ENCODE measurements at places on chromosomes 5 and 9.

DNA sequence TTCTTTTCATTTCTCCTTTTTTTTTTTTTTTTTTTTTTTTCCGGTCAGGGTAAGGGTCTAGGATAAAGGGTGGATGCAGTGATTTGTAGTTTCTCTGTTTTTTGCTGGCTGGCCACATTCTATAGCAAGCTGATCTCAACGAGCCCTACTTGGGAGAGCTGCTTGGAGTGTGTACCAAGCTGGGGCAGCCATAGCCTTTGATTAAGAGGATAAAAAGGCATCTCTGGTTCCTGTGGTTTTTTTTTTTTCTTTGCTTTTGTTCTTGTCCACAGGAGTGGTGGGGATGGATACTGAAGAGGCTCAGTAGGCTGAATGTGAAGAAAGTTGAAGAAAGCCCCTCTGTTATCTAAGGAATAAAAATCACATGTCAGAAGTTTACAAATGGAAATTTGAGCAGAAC, 955.3 kb upstream of the WWC1 start:
- no peak for DNase-seq

DNA sequence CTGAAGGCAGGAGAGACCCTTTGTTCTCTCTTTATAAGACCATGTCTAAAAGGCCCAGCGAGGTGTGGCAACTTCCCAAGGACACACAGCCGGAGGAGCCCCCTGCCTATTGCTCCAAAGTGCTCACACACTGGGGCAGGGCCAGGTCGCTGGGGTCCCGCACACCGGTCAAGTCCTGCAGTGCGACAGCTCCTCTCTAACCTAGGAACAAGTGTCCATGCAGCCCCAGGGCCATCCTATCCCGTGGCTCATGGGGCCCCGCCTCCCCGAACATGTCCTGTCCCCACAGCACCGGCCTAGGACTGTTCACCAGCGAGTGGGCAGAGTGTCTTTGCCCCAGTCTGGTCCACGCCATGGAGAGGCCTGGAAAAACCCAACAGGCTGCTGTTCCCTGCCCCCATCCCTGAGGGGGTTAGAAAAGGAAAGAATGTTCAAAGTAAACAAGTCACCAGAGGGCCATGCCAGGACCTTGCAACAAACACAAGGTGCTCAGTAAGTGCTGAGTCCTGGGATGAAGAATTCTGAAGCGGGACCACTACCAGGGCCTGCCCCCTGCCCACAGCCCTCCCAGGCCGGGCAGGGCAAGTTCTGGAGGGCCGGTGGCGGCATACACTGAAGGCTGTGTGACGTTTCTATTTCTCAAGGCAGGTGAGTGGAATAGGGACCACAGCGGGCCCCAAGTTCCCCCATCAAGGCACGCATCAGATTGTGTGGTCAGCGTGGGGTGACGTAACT, 938 bp downstream of the NINJ1 start:
- DNase-seq, result peak; percentile 53

GRCh38 chr5:177328545-177329231, 17.0 kb upstream of the MXD3 start:
- no peak for DNase-seq

- DNase-seq, result no peak
These were observed 170.4 kb upstream of the TBCA start for GRCh38 chr5:77946381-77947040.

- peak; percentile 89 for DNase-seq
These were observed 17.1 kb downstream of the F2R start for GRCh38 chr5:76733049-76733417.

- DNase-seq, result no peak
These were observed 18.3 kb downstream of the MOCS2 start for GRCh38 chr5:53091289-53091688.

GRCh38 chr5:107875833-107876232, 205.1 kb upstream of the EFNA5 start:
- DNase-seq, result no peak

GRCh38 chr5:180605554-180606214, 14.4 kb upstream of the SCGB3A1 start:
- peak; percentile 53 for DNase-seq

DNA sequence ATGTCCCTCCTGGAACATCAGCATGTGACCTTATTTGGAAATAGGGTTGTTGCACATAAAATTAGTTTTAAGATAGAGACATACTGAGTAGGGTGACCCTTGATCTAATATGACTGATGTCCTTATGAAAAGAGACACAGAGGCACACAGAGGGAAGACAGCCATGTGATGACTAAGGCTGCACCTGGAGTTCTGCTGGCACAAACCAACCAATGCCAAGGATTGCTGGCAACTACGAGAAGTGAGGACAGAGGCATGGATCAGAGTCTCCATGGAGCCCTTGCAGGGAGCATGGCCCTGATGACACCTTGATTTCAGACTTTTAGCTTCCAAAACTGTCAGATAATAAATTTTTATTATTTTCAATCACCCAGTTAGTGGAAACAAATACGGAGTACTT, 101.9 kb downstream of the FBXL7 start:
- no peak for DNase-seq

DNA sequence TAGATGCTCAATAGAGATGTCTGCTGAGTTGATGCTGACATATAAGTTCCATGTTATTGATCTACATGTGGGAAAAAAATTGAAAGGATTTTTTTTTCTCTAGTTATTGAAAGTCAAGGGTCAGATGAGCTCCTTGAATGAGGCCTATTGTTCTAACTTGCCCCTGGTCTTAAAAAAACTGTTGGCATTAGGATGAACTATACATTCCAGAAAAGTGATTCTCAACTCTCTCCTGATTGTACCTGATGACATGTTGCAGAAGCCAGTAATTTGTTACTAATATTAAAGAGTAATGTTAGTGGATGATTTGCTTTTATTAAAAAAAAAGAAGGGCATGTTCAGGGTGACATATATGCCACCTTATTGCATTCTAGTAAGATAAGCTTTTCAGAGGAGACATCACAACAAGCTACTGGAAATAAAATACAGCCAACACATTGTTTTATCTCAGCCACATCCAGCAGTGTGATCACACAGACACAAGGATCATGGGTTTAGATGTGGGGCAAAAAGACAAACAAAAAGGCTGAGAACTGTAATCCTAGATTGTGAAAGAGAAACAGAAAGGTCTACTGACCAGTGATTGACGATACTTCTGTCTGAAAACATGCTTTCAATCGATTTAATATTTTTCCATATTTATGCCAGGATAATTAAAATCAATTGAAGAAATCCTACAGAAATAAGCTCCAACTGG, 1314.1 kb upstream of the C9orf72 start:
- no peak for DNase-seq

DNA sequence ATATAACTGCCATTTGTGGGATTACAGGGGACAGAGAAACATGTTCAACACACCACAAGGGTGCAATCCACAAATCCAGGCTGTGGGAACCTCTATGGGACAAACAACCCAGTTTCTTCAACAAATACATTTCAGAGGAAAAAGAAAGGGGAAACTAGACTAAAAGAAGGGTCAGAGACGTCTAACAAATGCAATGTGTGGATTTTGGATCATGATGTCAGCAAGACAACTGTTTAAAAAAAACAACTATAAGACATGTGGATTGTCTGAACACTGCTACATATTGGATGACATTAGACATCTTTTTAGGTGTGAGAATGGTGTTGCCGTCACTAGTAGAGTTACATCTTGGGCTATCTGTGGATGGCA, 3.9 kb upstream of the RALGDS start:
- DNase-seq, result no peak

DNA sequence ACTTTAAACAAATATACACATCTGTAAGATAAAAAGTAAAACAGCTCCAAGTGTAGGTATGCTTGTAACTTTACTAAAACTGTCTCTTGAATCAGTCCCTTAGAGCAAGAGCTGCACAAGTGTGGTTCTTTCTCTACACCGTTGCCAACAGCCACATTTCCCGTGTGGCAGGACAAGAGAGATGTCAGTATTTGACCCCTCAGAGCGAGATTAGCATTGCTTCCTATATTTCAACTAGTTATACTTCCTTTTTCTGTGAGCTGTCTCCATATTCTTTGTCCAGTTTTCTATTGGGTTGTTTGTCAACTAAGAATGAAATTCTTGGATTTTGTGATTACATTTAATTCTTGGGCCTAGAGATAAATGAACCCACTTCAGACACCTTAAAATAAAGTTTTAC, 8.0 kb downstream of the PLIN2 start:
- no peak for DNase-seq

- no peak for DNase-seq
These were observed 179.4 kb upstream of the NR3C1 start for GRCh38 chr5:143582869-143583268.

- no peak for DNase-seq
These were observed 170.0 kb downstream of the EBF1 start for GRCh38 chr5:158929552-158930218.

- DNase-seq, result peak; percentile 28
These were observed 34.8 kb downstream of the BOD1 start for GRCh38 chr5:173581408-173582215.

GRCh38 chr9:127216210-127216887, 48.2 kb upstream of the GARNL3 start:
- DNase-seq, result no peak

DNA sequence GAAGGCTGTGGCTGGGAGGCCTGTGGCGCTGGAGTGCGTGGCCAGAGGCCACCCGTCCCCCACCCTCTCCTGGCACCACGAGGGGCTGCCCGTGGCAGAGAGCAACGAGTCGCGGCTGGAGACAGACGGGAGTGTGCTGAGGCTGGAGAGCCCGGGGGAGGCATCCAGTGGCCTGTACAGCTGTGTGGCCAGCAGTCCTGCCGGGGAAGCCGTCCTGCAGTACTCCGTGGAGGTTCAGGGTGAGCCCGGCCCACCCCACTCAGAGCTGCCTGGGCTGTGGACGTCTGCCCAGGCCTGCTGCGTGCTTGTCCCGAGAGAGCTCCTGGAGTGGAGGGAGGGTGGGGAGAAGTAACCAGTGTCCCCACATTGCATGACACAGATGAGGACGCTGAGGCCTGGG, 89.2 kb downstream of the HMCN2 start:
- DNase-seq, result no peak

DNA sequence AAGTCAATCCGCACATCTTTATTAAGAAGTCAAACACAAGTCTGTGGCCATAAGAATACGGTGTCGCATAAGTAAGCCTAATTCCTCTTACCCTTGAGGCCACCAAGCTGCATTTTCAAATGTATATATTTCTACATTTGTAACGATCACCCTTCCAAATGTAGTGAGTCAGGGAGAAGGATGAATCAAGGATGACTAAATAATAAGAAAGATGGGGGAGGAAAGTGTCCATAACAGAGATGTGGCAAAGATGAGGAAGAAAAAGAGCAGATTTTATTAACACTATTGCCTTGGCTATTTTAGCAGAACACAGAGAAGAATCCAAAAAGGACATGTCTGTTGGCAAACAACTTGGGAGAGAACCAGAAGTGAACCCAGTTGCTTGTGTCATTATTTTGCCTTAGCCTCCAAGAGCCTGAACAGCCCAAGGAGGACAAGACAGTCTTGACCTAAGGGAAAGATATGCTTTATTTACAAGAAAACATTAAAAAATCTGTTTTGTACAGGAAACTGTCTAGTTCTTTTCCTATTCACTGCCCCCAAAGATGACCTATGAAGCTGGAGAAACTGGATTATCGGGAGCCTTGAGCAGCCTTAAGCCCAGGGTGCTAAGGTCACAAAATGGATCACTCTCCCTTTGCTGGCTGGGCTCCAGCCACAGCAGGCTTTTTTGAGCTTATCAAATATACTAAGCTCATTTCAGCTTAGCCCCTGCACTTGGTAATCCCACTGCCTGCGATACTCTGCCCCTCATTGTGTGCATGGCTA, 101.5 kb downstream of the PLCXD3 start:
- no peak for DNase-seq

DNA sequence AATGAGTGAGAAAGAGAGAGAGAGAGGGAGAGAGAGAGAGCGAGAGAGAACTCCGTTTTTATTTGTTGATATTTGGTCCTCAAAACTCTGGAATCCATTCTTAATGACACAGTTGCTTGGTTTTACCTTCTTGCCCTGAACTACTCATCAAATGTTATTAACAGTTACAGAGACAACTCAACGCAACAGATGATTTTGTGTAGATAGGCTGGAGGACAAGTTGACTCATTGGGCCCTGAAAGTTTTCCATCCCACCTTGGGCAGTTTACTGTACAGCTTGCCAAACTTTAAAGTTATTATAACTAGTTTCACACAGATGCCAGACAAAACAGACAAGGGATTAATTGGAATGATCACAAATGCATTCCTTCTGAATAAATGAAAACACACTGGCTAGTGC, 339.9 kb downstream of the ARL15 start:
- DNase-seq, result no peak

DNA sequence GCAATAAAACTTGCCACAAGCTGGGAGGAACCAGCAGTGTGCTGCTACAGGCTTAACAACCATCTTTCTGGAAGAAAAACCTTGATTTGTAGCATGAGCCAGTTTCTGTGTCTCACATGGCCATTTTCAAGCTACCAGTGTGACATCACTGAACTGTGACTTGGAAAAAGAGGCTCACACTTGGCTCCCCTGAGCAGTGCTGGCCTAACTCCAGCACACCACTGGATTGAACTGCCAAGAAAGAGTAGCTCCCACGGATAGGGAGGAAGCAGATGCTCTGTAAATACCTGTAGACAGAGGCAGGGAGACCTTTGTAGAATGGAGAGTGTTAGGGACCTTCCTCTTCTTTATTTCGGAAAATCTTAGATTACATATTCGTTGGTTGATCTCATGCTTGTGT, 197.9 kb downstream of the SH3GL2 start:
- no peak for DNase-seq

DNA sequence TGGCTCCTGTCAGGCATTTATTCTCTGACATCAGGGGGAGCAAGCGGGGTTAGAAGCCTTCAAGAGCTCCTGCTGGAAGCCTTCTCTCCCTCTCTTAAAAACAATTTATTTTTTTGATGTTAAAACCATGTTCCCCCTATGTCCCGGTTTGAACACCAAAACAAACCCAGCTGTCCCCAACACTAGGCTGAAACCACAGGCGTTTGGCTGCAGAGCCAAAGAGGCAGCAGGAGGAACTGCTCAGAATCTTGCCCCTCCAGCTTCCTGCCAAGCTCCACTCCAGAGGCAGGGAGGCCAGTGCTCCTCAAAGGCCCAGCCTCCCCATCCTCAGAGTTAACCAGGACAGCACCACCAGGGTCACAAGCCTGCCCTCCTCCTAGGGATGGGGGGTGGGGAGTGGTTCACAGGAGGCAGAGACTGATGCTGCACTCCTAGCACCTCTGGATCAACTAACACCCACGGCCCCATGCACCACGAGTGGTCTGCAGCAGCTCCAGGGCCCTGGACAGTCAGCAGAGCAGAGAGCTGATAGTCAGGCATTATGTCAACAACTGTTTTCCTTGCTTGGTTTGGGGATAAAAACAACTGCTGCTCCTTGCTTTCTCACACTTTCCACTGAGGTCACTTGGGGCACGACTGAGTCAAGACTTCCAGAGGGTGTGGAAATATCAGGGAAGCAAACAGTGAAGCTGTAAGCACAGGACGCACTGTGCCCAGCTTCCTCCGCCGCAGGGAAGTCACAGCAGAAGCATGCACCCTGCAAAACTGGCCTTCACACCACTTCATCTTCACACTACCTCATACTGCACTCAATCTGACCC, 96.5 kb upstream of the ADRA1B start:
- DNase-seq, result no peak

- no peak for DNase-seq
These were observed 82.7 kb downstream of the C9orf152 start for GRCh38 chr9:110125207-110125751.

GRCh38 chr9:95678759-95679158, 162.0 kb upstream of the PTCH1 start:
- no peak for DNase-seq

Data from CD4-positive, alpha-beta T cell treated with Interleukin-4 for 4 hours (primary cell).